ENCODE measurements at places on chromosomes 3 and 15.
A peak's percentile ranks its signal among the peaks of the same experiment; 100 is the strongest.

GRCh38 chr15:81047928-81048327, 47.2 kb downstream of the TLNRD1 start:
- DNase-seq: no peak

- no peak for DNase-seq
Observed at GRCh38 chr3:30343067-30343831, 263.2 kb upstream of the TGFBR2 start.

- DNase-seq: no peak
Observed at GRCh38 chr3:143475981-143476380, 356.4 kb downstream of the CHST2 start.

DNA sequence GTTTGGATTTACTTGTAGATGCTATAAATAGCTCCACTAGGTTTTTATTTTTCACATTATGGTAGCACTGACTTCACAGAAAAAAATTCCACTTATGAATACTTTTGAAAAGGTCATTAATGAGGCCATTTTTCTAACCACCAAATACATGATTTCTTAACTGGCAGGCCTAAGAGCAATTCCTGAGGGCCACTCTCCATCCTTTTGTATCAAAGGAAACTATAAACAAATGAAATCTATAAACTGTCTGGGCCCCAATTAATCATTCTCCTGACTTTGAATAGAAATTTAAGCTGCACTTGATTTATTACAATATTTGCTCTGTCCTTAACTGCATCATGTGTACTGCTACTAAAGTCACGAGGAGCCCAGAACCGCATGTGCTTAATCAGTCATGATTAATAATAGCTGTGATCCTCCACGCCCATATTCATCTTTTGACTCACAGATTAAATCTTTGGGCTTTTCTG, 25.1 kb upstream of the MTMR10 start:
- no peak for DNase-seq

DNA sequence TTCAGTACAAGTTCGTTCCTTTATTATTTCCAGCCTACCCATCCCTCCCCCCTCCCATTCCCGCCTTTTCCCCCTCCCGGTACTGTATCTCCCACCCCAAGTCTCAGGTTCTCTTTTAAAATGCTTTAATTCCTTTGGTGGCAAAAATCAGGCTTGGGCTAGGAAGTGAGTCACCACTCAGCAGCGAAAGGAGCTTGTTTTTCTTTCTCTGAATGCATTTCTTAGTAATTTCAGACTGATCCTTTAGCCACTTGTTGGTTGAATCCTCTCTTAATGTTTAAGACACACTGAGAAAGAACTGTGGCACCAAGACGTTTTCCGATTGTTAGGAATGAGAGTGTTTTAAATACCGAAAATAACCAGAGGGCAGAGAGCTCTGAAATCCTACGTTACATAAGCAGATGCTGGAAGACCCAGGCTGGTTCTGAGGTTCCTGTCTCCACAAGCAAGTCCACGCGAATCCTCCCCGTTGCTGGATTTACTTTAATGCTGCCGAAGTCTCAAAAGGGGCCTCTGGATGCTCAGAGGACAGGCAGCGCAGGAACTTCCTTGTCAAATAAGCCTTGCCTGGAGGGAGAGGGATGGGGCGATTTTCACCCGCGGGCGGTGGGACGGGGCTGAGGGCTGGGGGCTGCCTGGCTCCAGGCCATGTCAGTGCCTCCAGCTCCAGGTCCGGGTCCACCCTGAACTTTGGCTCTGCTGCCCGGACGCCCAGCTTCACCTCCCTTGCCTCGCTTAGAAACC, 854 bp upstream of the COL8A1 start:
- peak; percentile 33 for DNase-seq

All from AG08396 (cell line).